Stimulated activated CD8-positive, alpha-beta memory T cell treated with anti-CD3 and anti-CD28 coated beads, Interleukin-4, amount 100 ng/mL, for 4 hours (primary cell): ENCODE measurements at places on chromosomes 7 and 10.

GRCh38 chr10:88095778-88096431, 232.5 kb downstream of the PTEN start:
- no peak for DNase-seq

GRCh38 chr7:2632733-2633537, 1.1 kb downstream of the TTYH3 start:
- DNase-seq, result no peak

DNA sequence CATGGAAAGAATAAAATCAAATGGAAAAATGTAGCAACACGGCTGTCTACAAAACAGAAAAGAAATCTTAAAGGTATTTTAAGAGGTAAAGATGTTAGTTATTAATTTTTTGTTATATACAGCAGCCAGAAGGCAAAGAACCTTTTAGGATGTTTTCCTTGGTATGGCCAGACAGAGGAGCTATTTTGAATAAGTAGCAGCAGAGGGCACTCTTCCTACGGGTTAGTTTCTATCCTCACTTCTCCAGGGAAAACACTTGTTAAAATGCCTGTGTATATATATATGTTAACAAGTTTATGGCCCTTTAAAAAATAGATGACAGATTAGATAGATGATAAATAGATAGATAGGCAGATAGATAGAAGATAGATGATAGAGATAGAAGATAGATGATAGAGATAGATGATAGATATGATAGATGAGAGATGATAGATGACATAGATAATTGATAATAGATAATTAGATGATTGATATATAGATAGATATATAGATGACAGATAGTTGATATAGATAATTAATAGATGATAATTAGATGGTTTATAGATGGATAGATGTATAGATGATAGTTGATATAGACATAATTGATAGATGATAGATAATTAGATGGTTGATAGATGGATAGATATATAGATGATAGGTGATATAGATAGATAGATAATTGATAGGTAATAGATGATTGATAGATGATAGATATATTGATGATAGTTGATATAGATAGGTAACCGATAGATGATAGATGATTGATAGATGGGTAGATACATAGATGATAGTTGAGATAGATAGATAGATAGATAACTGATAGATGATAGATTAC, 57.8 kb upstream of the WIPF3 start:
- DNase-seq, result no peak

- DNase-seq, result no peak
Measured at GRCh38 chr7:20402747-20403230, 72.1 kb downstream of the ITGB8 start.

GRCh38 chr7:112042631-112043030, 163.6 kb downstream of the DOCK4 start:
- DNase-seq, result no peak

DNA sequence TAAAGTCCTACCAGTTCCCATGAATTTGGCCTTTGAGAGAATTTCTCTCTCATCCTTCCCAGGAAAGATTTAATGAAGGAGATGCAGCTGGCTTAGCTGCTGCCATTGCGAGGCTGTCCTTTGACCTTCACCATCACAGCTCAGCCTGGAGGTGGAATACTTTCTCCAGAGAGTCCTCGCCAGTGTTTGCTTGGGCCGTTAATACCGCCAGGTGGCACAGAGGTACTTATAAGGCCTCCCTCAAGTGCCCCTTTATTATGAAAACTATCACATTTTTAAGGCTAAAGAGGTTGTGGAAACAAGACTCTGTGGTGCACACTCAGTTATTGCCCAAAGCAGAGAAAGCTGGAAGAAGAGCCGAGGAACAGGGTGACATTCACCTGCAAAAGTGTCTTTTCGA, 330.6 kb downstream of the CCSER2 start:
- DNase-seq, result no peak

DNA sequence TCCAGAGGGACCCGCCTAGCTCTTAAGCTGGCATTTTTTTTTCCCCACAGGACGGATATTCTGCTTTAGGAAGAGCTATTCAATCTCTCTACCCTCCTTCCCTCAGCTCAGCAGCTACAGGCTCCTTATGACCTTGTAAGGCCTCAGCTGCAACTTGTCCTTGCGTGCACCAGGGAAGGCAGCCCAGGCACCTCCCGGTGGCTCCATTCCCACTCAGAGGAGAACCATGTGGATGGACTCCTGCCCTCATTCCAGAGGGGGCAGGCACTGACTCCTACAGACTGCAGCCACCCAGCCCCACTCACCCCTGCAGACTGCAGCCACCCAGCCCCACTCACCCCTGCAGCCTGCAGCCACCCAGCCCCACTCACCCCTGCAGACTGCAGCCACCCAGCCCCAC, 73.7 kb downstream of the ITIH5 start:
- no peak for DNase-seq

DNA sequence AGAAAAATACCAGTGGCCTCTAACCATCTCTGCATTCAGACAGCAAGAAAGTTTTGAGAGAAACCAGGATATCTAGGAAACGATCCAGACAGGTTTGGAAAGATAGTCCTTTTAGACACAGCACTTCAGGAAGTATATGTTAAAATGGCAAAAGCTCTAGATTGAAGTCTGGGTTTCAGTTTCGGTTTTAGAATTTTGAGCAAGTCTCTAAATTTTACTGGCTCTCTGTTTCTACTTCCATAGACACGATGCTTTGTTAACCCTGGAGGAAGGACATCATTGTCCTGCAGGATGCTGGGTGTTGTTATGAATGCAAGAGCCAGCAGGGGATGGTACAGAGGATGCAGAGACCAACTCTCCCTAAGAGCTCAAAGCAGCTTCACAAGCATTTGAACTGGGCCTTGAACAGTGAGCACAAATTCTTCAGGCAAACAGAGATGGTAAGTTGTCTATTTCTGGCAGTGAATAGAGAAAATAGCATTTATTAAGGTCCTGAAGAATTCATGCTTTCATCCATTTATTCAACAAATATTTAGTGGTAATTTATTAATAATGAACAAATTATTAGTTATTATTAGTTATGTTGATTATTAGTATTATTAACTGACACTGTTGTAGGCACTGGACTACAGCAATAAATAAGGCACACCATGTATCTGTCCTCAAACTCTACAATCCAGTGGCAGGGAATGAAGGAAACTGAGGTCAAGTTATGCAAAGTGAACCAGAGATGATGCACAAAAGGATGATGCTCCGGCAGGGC, 152.7 kb upstream of the NRP1 start:
- no peak for DNase-seq

- no peak for DNase-seq
Measured at GRCh38 chr10:99913831-99914235, 95.9 kb downstream of the DNMBP start.

- DNase-seq, result no peak
Measured at GRCh38 chr7:2403718-2404648, 572 bp downstream of the CHST12 start.

DNA sequence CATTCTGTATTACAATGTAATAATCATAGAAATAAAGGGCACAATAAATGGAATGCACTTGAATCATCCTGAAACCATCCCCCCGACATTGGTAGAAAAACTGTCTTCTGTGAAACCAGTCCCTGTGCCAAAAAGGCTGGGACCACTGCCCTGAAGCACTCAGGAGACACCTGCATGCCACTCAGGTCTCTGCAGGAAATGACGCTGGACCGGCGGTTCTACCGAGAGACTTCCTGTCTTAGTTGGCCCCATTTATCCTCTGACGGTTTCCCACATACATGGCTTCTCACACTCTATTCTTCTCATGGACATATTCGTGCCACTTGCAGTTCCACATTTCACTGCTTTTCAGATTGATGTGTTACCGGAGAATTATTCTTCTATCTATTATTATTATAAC, 617.5 kb downstream of the SDK1 start:
- no peak for DNase-seq

DNA sequence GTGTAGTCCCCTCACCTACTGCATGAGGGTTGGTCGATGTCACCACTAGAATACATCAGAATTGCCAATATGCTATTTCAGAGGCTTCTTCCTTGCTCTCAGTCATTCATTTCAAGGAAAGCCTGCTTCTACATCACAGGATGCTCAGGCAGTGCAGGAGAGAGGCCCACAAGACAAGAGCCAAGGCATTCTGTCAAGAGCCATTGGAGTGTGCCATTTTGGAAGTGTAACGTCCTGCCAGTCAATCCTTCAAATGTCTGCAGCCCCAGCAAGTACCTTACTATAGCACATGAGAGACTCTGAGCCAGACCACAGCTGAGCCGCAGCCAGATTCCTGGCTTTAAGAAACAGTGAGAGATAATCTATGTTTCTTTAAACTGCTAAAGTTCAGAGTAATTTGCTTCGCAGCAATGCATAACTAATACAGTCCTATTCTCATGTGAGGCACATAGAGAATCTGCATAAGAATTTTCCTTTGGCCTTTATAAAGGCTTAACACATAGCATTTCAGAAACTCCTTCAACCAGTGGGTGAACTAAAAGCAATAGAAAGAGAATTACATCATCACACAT, 166.5 kb upstream of the GNAI1 start:
- DNase-seq, result no peak

DNA sequence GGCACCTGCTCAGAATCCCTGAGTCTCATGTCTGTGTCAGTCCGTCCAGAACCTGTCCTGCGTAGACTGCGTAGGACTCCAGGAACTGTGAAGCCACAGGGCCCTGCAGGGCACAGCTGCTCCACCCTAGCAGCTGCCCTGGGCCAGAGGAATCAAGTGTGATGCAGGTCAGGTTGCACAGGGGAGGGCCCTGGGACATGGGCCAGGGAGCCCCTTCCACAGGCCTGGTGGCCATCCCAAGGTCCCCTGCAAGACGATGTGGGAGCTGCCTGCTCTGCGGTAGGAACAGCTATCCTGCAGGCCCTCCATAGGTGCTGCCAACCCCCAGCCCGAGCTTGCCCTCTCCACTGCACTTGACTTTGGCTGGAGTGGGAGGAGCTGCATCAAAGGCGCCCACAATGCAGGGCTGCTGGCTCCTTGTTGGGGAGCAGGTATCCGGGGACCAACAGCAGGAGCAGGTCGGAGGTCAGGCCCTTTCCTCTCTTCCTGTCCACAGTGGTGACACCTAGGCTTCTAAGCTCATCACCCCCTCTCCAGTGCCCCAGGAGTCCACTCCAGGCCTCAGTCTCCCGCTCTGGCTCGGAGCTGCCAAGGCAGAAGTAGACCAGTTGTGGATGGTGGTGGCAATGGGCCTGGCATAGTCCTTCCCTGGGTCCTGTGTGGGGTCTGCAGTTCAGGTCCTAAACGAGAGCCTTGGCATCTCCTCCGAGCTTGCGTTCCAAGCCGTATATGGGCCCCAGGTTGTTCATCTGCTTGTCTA, 149.1 kb downstream of the MAPK8 start:
- DNase-seq, result no peak

DNA sequence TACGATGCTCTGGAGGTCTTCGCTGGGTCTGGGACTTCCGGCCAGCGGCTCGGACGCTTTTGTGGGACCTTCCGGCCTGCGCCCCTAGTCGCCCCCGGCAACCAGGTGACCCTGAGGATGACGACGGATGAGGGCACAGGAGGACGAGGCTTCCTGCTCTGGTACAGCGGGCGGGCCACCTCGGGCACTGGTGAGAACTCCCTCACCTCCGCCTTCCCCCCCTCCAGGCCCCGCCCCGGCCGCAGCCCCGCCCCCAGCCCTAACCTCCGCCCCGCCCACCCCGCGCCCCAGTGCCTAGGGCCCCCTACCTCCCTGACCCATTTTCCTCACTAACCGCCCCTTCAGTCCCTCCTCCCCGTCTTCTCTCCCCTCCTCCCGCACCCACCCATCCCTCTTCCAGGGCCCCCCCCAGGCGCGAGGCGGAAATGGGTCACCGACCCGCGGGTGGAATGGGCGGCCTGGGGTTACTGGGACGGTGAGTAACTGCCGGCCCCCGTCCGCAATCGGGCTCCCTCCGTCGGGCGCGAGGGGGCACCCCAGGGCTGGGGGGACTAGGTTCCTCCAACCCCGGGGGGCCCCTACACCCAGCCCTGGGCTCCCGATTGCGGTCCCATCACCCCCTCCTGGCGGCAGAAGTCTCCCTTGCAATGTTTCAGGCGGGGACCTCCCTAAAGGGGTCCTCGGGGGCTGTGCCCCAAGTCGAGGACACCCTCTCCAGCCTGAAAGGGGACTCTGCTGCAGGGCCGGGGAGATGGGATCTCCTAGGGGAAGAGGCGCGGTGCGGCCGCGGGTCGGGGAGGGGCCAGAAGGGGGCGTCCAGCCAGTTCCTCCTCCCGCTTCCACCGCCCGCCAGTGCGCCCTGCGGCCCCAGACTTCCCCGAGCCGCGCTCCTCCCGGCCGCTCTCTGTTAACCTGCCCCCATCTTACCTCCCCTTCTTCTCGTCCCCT, 2.1 kb downstream of the PCOLCE start:
- DNase-seq, result peak; percentile 27

DNA sequence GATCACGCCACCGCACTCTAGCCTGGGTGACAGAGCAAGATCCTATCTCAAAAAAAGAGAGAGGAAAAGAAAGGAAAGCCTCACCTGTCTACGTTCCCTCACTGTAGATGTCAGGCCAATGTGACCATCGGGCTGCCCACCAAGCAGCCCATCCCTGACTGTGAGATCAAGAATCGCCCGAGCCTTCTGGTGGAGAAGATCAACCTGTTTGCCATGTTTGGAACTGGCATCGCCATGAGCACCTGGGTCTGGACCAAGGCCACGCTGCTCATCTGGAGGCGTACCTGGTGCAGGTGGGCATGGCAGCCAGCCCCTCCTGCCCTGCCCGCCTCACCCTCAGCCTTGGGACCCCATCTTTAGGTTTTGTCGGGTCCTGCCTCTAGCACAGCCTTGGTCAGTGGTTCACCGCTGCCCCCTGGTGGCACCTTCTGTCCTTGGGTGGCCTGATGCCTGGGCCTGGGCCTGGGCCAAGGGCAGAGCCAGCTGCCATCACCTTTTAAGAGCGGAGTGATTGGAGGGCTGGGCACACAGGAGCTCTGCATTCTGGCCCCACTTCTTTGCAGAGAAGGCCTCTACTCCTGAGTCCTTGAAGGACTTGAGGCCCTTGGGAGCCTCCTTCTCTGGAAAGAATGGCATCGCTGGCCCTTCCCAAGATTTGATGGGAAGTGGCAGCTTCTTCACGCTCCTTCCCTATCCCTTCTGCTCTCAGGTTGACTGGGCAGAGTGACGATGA, 14.4 kb upstream of the AHCYL2 start:
- peak; percentile 33 for DNase-seq

DNA sequence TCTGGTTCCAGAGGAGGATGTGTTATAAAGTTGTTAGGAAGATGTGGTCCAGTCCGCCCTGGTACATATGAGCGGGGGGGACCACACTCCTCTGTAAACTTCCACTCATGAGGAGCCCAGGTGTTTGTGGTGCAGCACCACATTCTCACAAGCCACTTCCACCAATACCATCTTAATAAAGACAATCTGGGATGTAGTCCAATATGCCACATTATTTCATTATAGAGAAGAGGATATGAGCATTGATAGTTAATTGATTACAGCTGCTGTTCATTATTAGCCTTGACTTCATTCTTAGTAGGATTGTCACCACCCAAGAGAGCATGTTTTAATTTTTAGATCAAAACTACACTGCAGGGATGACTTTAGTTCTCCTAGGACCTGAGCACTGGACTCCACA, 40.5 kb downstream of the ERCC6 start:
- DNase-seq, result no peak
